ENCODE measurements at places on chromosomes 5 and 9. TPM values are rescaled to one million over a fixed set of nuclear protein-coding genes. Genes with fewer than 3 reads are reported as not detected.

- peak; percentile 27 for DNase-seq
- H3K4me3 ChIP-seq = no peak overlapping the region
- no peaks in the 10 kb centered on the region for H3K4me1 ChIP-seq
- H3K27ac ChIP-seq = no peak overlapping the region
- peaks cover 56% of the 10 kb centered on the region for H3K36me3 ChIP-seq
Measured at GRCh38 chr5:5473226-5473625, 50.7 kb downstream of the ICE1 start.

DNA sequence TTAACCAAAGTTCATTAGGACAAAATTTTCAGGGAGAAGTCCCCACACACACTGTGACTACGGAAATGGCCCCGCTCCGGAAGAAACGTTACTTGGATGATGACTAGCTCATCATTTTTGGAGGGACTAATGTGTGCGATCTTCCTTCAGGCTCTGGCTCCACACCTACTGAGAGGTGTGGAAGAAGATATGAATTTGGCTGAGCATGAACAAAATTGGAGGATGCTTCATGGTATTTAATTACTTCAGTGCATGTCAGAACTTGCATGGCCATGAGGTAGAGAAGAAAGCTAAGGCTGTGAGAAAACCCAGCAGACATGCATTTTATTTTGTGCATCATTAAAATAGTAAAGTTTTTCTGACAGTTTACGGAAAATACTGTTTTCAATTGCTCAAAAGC, 202.1 kb upstream of the TLE4 start:
- H3K36me3 ChIP-seq = no peaks in the 10 kb centered on the region
- no peak overlapping the region for H3K27ac ChIP-seq
- DNase-seq = no peak
- H3K4me3 ChIP-seq = no peak overlapping the region
- no peaks in the 10 kb centered on the region for H3K4me1 ChIP-seq
- no peaks in the 10 kb centered on the region for H3K27me3 ChIP-seq

DNA sequence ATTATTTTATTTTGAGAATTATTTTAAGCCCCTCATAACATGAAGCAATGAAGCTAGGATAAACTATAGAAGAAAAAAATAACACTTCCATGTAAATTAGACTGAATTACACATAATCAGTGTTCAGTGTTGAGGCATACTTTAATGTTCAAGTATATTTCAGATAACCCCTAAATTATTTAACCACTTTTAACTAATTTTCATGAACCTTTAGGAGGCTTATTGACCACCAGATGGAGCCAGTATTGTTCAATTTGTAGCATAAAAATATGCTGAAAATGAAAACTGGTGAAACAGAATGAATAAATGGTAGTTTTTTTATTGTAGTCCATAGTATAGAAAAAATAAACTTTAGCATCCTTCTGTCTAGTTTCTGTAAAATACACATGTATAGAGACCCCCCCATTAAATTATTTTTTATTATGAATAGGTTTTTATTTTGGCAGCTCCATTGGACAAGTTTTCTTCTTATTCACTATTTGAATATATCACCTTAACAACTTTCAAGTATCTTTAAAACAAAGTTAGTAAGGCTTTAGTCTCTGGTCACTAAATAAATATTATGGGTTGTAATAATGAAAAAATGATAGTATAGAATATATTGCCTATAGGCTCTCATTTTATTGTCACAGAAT, 190.1 kb downstream of the CWC27 start:
- H3K4me3 ChIP-seq = no peak overlapping the region
- H3K27me3 ChIP-seq = no peaks in the 10 kb centered on the region
- H3K4me1 ChIP-seq = peaks cover under 1% of the 10 kb centered on the region

DNA sequence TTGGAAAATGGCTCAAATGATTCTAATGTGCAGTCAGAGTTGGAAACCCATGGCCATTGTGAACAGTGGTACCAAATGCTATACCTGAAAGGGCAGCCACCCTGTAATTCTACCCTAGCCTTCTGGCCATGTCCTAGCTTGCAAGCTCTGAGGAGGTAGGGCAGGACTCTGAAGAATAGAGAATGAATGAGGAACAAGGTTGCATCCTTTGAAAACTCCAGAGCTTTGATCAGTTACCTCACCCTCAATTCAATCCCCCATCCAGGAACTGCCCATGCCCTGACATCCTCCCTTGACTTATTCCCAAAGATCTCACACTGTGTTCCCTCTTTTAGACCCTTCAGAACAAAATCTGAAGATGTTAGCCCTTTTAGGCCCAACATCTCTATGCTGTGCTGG, 17.8 kb upstream of the ERMP1 start:
- H3K4me3 ChIP-seq = no peak overlapping the region
- no peaks in the 10 kb centered on the region for H3K36me3 ChIP-seq
- H3K27me3 ChIP-seq = no peaks in the 10 kb centered on the region
- no peak overlapping the region for H3K27ac ChIP-seq

GRCh38 chr5:157463621-157464518, 3.9 kb downstream of the NIPAL4 start:
- DNase-seq = peak; percentile 79
- peaks cover 38% of the 10 kb centered on the region for H3K4me1 ChIP-seq
- H3K27me3 ChIP-seq = no peaks in the 10 kb centered on the region

DNA sequence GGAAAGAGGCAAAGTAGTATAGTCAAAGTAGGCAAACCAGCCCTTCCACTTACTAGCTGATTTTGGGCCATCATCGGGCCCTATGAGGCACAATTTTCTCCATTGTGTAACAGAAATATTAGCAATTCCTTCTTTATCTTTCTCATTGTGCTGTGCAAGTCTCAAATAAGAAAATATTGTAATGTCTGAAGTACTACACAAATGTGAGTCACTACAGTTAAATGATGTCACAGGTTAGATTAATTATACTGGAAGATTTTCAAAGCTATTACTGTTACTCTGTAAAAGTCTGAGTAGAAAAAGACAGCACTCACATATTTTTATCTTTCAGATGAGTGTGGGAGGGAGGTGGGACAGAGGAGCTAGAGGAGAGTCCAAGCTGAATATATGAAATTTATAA, 12.4 kb upstream of the TMC1 start:
- no peaks in the 10 kb centered on the region for H3K36me3 ChIP-seq
- peak overlapping the region; percentile 71 for H3K27ac ChIP-seq
- no peaks in the 10 kb centered on the region for H3K27me3 ChIP-seq
- H3K4me3 ChIP-seq = no peak overlapping the region
- peak; percentile 25 for DNase-seq

- no peaks in the 10 kb centered on the region for H3K27me3 ChIP-seq
- H3K27ac ChIP-seq = no peak overlapping the region
- H3K4me3 ChIP-seq = no peak overlapping the region
- DNase-seq = peak; percentile 40
- H3K36me3 ChIP-seq = no peaks in the 10 kb centered on the region
Measured at GRCh38 chr9:127177231-127177630, 54.8 kb upstream of the ANGPTL2 start.

DNA sequence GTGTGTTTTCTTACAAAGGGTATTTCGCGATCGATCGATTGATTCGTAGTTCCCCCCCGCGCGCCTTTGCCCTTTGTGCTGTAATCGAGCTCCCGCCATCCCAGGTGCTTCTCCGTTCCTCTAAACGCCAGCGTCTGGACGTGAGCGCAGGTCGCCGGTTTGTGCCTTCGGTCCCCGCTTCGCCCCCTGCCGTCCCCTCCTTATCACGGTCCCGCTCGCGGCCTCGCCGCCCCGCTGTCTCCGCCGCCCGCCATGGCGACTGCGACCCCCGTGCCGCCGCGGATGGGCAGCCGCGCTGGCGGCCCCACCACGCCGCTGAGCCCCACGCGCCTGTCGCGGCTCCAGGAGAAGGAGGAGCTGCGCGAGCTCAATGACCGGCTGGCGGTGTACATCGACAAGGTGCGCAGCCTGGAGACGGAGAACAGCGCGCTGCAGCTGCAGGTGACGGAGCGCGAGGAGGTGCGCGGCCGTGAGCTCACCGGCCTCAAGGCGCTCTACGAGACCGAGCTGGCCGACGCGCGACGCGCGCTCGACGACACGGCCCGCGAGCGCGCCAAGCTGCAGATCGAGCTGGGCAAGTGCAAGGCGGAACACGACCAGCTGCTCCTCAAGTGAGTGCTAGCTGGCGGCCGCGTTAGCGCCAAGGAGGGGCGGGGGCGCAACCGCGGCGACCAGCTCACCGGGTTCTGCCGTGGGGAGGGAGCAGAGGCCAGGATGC, 480 bp downstream of the LMNB1 start:
- DNase-seq = peak; percentile 64
- H3K36me3 ChIP-seq = no peaks in the 10 kb centered on the region
- peak overlapping the region; percentile 100 for H3K4me3 ChIP-seq
- H3K27ac ChIP-seq = peak overlapping the region; percentile 95
- no peaks in the 10 kb centered on the region for H3K27me3 ChIP-seq

GRCh38 chr5:181231432-181231831, 8.4 kb downstream of the TRIM41 start:
- H3K4me1 ChIP-seq = peaks cover 10% of the 10 kb centered on the region
- no peak overlapping the region for H3K4me3 ChIP-seq
- no peaks in the 10 kb centered on the region for H3K27me3 ChIP-seq
- no peak overlapping the region for H3K27ac ChIP-seq

DNA sequence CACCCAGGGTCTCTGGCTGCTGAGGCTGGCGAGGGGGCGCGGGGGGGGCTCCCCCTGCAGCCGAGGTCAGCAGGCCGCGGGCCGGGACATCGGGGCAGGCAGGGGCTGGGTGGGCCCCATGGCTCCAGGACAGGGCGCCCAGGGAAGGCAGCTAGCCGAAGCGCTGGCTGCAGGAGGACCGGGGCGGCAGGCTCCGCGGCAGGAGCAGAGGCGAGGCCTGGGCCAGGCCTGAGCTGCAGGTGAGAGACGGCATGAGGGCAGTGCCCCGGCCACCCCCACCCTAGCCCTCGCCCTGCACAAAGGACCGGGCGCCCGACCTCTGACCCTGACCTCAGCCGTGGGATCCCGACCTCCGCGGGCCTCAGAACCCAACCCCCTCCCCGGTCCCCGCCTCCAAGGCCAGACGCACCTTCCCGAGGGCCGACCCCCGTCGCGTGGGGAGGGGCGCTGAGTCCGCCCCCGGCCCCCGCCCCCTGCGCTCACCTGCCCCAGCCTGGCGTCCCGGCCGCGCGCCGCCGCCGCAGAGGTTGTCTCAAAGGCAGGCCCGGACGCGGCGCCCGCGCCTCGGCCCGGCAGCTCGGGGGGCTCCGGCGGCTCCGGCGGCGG, 431 bp downstream of the RNF208 start:
- peaks cover 5% of the 10 kb centered on the region for H3K36me3 ChIP-seq
- peaks cover 10% of the 10 kb centered on the region for H3K4me1 ChIP-seq
- H3K27ac ChIP-seq = no peak overlapping the region
- no peak overlapping the region for H3K4me3 ChIP-seq
- DNase-seq = no peak
- no peaks in the 10 kb centered on the region for H3K27me3 ChIP-seq

GRCh38 chr9:124268248-124268647, 10.5 kb downstream of the NEK6 start:
- peaks cover 4% of the 10 kb centered on the region for H3K36me3 ChIP-seq
- H3K4me1 ChIP-seq = peaks cover 25% of the 10 kb centered on the region
- H3K4me3 ChIP-seq = no peak overlapping the region
- H3K27ac ChIP-seq = no peak overlapping the region
- H3K27me3 ChIP-seq = no peaks in the 10 kb centered on the region

GRCh38 chr5:89380635-89381034, 497.7 kb upstream of the MEF2C start:
- no peak overlapping the region for H3K4me3 ChIP-seq
- H3K4me1 ChIP-seq = peaks cover 6% of the 10 kb centered on the region
- H3K27ac ChIP-seq = no peak overlapping the region
- H3K36me3 ChIP-seq = no peaks in the 10 kb centered on the region
- no peaks in the 10 kb centered on the region for H3K27me3 ChIP-seq

GRCh38 chr5:53313145-53313544, 167.3 kb upstream of the FST start:
- H3K36me3 ChIP-seq = no peaks in the 10 kb centered on the region
- no peaks in the 10 kb centered on the region for H3K27me3 ChIP-seq
- no peak overlapping the region for H3K27ac ChIP-seq
- no peak for DNase-seq
- H3K4me3 ChIP-seq = no peak overlapping the region
- peaks cover under 1% of the 10 kb centered on the region for H3K4me1 ChIP-seq

- H3K4me3 ChIP-seq = no peak overlapping the region
- no peaks in the 10 kb centered on the region for H3K36me3 ChIP-seq
- H3K27ac ChIP-seq = no peak overlapping the region
- DNase-seq = no peak
- peaks cover 8% of the 10 kb centered on the region for H3K27me3 ChIP-seq
- no peaks in the 10 kb centered on the region for H3K4me1 ChIP-seq
Measured at GRCh38 chr5:171709930-171710329, 75.7 kb upstream of the SMIM23 start.

- H3K36me3 ChIP-seq = no peaks in the 10 kb centered on the region
- no peak overlapping the region for H3K4me3 ChIP-seq
- H3K27me3 ChIP-seq = peaks cover 53% of the 10 kb centered on the region
- H3K4me1 ChIP-seq = no peaks in the 10 kb centered on the region
- H3K27ac ChIP-seq = no peak overlapping the region
Measured at GRCh38 chr5:1737790-1738405, 61.7 kb downstream of the MRPL36 start.

DNA sequence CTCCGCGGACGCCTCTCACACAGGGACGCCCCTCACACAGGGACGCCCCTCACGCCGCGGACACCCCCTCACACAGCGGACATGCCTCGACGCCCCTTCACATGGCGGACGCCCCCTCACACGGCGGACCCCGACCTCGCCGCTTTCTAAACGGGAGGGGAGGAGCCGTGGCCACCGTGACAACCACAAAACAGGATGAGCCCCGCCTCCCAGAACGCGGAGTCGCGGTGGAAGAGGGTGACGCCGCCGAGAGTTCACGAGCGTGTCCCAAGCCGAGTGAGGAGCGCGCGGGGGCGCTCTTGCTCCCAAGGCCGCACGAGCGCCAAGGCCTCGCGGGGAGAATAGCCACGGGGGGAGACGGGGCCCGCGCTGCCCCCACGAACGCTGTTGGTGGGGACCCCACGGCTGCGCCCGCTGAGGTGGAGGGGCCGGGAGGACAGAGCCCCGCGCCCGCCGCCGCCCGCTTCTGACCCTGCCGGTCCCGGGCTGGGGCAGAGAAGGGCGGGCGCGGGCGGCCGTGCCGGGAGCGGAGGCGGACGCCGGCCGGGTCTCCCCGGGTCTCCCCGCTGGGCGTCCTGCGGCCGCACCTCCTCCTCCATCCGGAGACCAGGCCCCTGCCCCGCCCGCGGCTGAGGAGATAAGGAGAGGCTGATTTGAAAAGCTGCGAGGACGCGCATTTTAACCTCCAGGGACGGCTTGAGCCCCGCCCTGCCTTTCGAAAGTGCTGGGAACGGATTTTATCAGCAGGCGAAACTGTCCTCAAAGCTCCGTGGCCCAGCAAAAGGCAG, 3.9 kb upstream of the NKD2 start:
- peaks cover 46% of the 10 kb centered on the region for H3K27me3 ChIP-seq
- peaks cover 19% of the 10 kb centered on the region for H3K4me1 ChIP-seq
- no peak overlapping the region for H3K27ac ChIP-seq
- no peak for DNase-seq
- no peaks in the 10 kb centered on the region for H3K36me3 ChIP-seq

Gene PHF24
- total RNA-seq = not detected

Gene ANAPC2
- total RNA-seq = 43.6 TPM

Gene YIPF5
- 88.7 TPM for total RNA-seq

Gene FOXD4L4
- 1.2 TPM for total RNA-seq

Gene TBCA
- 310 TPM for total RNA-seq

Gene MSX2
- 5.6 TPM for total RNA-seq

Gene CERCAM
- 4.1 TPM for total RNA-seq

Gene C5orf52
- total RNA-seq = not detected

All from MCF 10A (cell line).